Thoracic aorta (tissue), 2 donors: ENCODE measurements at places on chromosomes 7 and 10. TPM values are rescaled to one million over a fixed set of nuclear protein-coding genes. Genes with fewer than 3 reads are reported as not detected.
A peak's percentile ranks its signal among the peaks of the same experiment; 100 is the strongest.

DNA sequence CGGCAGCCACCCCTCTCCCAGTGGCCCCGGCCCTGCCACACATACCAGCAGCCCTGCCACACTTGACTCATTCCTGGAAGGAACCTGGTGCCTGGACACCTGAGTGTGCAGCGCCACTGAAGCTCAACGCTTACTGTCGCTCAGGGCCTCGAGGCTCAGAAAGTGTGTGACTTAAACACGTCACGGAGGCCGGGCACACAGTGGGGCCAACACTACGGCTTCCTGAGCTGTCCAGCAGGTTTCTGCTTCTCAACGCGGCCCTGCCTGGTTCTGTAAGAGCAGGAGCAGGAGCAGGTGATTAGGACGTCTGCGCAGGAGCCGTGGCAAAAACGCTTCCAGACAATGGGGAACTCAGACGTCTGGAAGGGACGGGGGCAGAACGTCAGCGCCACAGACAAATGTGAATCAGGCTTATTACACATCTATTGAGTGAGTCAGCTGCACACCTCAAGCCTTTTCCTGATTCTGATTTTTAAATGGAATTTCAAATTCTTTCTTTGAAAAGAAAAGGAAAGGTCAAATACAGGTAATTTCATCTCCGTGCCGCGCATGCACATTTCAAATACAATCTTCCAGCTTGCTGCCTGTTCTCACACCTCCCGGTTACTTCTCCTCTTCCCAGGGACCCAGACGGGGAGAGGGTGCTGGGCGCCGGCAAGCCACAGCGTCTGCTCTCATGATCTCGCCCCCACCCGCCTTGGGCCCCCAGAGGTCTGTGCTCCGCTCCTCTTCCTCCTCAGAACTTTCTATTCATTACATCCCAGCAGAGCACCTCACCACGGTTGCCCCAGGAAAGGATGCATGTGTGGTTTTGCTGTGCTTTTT, 66.6 kb downstream of the ADARB2 start:
- no peak for DNase-seq

DNA sequence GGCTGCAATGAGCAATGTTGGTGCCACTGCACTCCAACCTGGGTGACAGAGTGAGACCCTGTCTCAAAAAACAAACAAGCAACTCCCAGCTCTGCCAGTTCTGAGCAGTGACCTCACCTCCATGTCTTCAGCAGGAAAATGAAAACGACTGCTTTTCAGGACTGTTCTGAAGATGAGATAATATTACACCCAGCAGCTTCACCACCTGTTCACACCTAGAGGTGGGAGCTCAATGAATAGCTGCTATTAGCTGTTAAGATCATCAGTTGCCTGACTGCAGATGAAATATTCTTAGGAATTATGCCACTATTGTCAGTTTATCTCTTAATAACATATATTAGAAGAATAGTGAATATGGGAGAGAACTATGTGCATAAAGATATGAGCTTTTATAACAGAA, 48.4 kb upstream of the CYTH3 start:
- no peak for DNase-seq

The HGF gene
- total RNA-seq = 12.6 TPM

The ERVW-1 gene
- not detected for total RNA-seq

DNA sequence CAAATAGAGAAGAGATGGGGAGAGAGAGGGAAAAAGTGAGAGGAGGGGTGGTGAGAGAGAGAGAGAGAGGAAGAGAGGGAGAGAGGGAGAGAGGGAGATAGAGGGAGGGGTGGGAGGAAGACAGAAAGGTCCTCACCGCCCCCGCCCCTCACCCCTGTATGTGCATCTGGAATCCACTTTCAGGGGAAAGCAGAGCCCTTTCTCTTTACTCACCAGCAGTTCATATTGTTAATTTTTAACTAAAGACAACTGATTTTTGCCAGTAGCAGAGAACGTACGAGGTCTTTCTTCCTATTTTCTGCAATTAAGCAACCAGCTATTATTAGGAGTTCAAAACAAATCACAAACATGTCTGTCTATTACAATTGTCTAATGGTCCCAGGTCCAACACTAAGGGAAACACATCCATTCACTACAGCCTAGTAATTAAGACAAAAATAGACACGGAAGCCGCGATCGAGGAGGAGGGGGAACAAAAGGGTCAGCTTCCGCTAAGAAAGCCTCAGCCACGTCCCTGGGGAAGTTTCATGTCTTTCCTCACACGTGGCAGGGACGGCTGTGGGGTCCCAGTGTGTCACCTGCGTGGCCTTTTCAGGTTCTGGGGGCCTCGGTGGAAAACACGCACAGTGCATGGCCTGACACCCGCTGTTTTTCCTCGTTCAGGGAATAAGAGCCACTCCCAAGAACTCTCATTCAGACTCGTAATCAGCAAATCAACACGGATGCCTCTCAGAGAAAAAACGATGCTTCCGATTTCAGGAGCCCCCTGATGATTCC, 572.0 kb downstream of the PTPRN2 start:
- no peak for DNase-seq

DNA sequence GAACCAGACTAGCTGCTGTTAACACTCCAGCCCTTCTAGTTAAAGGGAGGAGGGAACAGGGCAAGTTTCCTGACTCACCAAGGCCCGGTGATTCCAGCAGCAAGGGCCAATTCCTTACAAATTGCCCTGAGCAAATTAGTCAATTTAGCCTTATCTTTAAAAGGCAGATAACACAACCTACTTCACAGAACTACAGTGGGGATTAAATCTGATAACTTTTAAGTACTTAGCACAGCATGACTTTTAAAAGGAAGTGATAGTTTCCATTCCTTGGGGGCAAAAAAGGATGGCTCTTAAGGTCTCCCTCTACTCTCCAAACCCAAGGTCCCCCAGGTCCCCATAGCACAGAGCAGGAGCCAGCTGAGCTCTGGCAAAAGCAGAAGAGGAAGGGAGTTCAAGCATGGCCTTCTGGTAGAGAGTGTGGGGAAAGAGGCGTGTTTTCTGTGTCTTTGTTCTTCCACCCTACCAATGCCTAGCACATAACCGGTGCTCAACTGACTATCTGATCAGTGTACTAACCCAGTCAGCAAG, 4.0 kb downstream of the CDCA7L start:
- no peak for DNase-seq

DNA sequence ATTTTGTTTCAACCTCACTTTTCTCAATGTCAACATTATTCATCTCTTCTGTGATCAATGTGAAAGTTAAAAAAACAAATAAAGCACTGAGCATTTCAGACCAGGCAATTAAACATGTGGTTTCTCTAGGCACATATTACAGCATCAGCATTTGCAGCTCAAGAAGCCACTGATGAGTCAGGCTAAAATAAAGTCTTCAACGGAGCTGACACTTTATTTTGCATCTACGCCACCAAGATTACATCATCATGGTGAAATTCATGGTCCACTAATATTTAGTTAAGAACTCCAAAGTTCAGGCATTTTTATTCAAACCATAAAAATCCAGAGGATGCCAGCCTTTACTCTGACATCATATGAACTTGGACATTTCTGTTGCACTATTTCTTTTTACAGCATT, 33.0 kb downstream of the MAGI2 start:
- no peak for DNase-seq

DNA sequence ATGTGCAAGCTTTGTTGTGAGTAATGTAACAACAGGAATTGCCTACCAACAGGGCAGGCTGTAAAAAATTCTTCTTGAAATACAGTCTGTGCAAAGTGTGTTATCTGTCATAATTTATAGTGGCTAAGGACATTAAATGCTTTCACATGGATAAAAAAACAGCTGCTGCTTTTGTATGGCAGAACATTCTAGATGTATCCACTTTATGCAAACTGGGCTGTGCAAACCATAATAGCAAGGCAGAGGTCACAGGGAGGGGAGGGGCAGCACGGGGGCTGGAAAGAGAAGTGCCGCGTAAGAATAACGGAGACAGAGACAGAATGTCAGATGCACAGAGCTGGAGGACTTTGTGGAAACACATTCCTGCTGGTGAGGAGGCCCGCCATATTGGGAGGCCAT, 86.1 kb downstream of the VOPP1 start:
- no peak for DNase-seq

DNA sequence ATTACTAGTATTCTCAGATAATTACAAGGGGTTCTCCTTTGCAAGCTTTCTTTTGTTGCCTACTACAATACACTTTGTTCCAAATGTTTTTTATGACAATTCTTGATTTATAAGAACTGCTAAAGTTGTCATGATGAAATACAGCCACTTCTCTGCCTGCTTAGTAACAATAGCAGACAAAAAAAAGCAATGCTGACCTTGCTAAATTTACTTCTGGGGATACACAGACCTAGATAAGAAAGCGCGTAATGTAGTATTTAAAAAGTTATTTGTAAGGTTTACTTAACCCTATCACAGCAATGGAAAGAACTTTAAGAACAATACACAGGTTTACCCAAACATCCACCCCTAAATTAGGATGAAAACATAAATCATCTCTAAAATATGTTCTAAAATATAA, 311.1 kb downstream of the DOCK4 start:
- no peak for DNase-seq

The ANK3 gene
- 126 TPM for total RNA-seq

GRCh38 chr7:45257284-45257683, 99.7 kb downstream of the RAMP3 start:
- DNase-seq = no peak

DNA sequence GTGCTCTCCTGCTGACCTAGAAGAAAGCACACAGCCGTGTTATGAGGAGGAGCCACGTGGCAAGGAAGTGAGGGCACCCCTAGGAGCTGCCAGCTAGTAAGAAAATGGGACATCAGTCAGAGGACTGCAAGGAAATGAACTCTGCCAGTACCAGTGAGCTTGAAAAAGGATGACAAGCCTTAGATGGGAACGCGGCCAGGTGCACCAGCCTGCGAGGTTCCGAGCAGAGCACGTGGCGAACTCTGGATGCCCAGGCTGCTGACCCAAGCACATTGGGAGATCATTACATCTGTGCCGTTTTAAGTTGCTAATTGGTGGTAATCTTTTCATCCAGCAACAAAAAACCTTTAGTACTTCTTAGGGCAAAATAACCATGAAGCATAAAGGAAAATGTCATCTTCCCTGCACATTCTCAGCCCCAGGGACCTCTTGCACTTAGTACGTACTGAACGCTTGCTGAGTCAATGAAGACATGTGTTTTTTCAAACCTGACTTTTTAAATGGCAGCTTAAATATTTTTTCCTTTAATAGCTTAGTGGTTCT, 69.4 kb downstream of the AMZ1 start:
- DNase-seq = peak; percentile 46

DNA sequence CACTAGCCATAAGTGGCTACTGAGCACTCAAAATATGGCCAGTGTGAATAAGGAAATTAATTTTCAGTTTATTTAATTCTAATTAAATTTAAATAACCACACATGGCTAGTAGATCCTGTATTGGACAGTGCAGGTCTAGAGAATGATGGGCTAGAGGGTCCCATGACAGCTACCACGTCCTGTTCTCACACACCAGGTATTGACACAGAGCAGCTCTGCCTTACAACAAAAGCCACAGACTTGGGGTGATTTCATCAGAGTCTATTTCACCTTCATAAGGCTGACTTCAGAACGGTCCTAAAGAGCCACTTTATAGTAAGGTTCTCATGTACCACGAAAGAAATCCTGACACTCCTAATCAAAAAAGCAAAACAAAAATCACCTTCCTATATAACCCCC, 111.3 kb downstream of the UBE2H start:
- no peak for DNase-seq

The BMPER gene
- total RNA-seq = 0.54 TPM

GRCh38 chr7:140914083-140914482, 10.6 kb downstream of the BRAF start:
- DNase-seq = no peak

The OR9A4 gene
- not detected for total RNA-seq

- no peak for DNase-seq
Measured at GRCh38 chr10:35572583-35572982, 32.6 kb upstream of the GJD4 start.

DNA sequence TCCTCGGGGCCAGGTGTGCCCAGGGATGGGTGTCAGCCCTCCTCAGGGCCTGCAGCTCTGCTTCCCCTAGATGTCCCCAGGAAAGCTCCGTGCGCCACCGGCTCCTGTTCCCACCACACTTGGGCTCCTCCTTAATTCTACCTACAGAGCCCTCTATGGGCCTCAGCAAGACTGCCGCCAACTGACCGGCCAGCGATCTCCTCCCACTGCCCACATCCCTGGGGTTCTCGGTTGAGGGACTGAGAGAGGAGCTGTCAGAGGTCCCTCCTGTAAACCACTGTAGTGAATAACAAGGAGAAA, 5.3 kb upstream of the LDB3 start:
- no peak for DNase-seq

DNA sequence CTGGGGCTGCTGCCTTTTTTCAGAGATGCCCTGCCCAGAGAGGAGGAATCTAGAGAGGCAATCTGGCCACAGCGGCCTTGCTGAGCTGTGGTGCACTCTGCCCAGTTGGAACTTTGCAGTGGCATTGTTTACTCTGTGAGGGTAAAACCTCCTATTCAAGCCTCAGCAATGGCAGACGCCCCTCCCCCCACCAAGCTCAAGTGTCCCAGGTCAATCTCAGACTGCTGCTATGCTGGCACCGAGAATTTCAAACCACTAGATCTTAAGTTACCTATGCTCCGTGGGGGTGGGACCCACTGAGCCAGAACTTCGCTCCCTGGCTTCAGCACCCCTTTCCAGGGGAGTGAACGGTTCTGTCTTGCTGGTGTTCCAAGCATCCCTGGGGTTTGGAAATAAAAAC, 77.2 kb downstream of the EXOC4 start:
- DNase-seq = no peak

DNA sequence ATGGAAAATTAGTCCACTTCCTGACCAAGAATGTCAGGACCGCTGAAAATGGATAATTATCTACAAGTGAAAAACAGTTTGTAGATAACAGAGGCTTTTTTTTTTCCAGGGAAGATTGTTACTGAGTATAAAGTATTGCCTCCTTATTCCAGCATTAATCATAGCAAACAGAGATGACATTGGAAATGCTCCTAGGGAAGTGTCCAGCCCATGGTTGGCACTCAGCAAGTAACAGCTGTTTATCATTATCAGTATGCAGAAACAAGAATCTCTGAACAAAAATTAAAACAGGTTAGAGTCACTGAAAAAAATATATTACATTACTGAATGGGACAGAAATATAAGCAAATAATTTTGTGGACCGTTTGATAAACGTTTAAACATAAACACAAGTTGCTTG, 14.6 kb downstream of the FGL2 start:
- no peak for DNase-seq

- DNase-seq = no peak
Measured at GRCh38 chr7:101557978-101558741, 70.9 kb downstream of the MYL10 start.

DNA sequence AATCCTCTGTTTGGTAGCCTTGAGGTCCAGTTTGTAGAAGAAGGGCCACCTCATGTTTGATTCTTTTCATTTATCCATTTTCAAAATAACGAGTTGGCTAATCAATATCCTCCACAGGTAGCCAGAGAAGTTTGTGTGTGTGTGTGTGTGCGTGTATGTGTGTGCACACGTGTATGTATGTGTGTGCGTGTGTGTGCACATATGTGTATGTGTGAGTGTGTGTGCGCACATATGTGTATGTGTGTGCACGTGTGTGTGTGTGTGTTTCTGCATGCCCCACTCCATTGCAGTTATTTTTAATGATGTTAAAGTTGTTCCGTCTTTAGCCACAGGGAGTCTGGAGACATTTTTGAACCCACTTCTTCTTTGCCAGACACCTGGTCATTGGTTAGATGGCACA, 112.8 kb upstream of the PRKCQ start:
- no peak for DNase-seq

The SAP25 gene
- 1.1 TPM for total RNA-seq
